IMR-90 (cell line): ENCODE measurements at places on chromosomes 5 and 9. TPM values are rescaled to one million over a fixed set of nuclear protein-coding genes. Genes with fewer than 3 reads are reported as not detected.

DNA sequence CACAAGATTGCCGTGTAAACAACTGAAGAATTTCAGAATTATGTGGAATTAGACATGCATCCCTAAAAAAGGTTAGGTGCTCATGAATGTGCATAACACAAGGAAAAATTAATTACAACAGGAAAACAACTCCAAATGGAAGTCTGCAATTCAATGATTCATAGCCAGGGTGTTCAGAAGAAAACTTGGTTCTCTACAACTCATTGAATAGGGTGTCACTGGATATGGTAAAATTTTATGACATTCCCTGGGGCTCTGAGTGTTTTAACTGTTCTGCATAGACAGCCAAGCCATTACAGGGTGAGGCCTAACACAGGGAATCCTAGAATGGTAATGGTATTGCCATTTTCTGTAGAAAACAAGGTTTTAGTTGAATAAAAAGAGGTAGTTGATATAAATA lies 24.4 kb upstream of the ZSWIM6 start:
- DNase-seq: no peak
- H3K4me1 ChIP-seq: peaks cover 31% of the 10 kb centered on the region
- H3K27ac ChIP-seq: no peak overlapping the region
- no peaks in the 10 kb centered on the region for H3K27me3 ChIP-seq
- H3K4me3 ChIP-seq: no peak overlapping the region

DNA sequence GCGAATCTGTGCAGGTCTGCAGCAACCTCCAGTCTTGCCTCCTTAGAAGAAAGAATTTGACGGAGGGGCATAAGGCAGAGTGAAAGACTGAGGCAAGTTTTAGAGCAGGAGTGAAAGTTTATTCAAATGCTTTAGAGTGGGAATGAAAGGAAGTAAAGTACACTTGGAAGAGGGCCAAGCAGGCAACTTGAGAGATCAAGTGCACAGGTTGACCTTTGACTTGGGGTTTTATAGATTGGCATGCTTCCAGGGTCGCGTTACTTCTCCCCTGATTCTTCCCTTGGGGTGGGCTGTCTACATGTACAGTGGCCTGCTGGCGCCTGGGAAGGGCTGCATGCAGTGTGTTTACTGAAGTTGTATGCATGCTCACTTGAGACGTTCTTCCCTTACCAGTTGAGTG lies 127.2 kb upstream of the FER start:
- no peaks in the 10 kb centered on the region for H3K4me1 ChIP-seq
- no peak overlapping the region for H3K27ac ChIP-seq
- DNase-seq: no peak
- no peak overlapping the region for H3K4me3 ChIP-seq
- H3K36me3 ChIP-seq: no peaks in the 10 kb centered on the region

GRCh38 chr9:20650750-20651299 lies 28.5 kb upstream of the MLLT3 start:
- no peaks in the 10 kb centered on the region for H3K36me3 ChIP-seq
- no peak for DNase-seq
- no peak overlapping the region for H3K27ac ChIP-seq

DNA sequence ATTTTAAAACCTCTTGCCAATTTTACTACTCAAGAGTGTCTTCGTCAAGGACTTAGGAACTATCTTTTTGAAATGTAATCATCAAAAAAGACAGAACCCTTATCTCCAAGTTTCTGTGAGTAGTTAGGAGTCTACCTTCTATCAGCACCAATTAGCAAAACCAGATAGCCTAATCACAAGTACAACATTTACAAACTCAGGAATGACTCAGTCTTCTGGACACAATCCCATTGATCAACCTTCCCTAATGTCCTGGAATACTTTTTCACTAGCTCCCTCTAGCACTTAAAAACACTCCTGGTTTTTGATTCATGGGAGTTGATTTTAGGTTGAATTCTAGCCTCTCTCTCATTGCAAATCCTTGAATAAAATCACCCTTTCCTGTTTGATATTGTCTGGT lies 680.7 kb downstream of the PRR16 start:
- H3K27ac ChIP-seq: no peak overlapping the region
- no peaks in the 10 kb centered on the region for H3K4me1 ChIP-seq
- DNase-seq: peak; percentile 35

GRCh38 chr5:40073927-40074326 lies 605.8 kb upstream of the PTGER4 start:
- no peaks in the 10 kb centered on the region for H3K27me3 ChIP-seq
- no peak for DNase-seq
- H3K36me3 ChIP-seq: no peaks in the 10 kb centered on the region
- H3K4me3 ChIP-seq: no peak overlapping the region

DNA sequence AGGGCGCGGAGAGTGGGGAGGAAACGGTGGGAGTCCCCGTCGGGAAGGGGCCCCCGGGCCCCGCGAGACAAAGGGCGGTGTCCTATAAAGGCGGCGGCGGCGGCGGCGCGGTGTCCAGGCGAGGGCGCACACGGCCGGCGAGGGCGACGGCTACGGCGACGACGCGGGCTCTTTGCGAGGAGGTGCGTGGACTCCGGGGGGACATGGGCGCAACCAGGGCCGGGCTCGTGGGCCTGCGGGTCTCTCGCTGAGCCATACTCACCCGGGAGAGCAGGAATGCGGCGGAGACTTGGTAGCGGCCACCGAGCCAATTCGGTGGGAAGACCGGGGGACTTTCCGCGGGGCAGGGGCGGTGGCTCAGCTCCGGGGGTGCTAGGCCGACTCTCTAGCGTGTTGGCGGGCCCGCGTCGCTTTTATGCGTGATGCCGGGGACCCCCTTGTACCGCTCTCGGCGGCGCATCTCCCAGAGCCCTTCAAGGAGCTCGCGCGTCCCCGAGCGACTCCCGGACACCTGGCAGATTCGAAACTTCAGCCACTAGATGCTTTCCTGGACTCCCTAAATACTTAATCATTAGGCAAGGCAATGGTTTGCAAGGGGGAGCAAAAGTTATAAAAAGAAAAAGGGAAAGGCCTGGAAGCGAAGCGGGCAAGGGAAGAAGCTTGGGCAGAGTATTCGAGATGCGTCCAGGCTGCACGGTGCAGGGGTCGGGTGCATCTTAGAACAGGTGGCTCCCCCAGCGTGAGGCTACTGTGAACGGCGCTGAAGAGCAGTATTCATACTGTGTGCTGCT lies 5.9 kb upstream of the TAL2 start:
- H3K36me3 ChIP-seq: no peaks in the 10 kb centered on the region
- H3K27ac ChIP-seq: no peak overlapping the region
- DNase-seq: no peak
- H3K4me3 ChIP-seq: peak overlapping the region; percentile 47
- H3K27me3 ChIP-seq: peaks cover 36% of the 10 kb centered on the region
- H3K4me1 ChIP-seq: no peaks in the 10 kb centered on the region

- H3K27ac ChIP-seq: no peak overlapping the region
- DNase-seq: no peak
- H3K4me1 ChIP-seq: no peaks in the 10 kb centered on the region
- H3K36me3 ChIP-seq: no peaks in the 10 kb centered on the region
Observed at GRCh38 chr5:155728857-155729683, 597.9 kb upstream of the SGCD start.

DNA sequence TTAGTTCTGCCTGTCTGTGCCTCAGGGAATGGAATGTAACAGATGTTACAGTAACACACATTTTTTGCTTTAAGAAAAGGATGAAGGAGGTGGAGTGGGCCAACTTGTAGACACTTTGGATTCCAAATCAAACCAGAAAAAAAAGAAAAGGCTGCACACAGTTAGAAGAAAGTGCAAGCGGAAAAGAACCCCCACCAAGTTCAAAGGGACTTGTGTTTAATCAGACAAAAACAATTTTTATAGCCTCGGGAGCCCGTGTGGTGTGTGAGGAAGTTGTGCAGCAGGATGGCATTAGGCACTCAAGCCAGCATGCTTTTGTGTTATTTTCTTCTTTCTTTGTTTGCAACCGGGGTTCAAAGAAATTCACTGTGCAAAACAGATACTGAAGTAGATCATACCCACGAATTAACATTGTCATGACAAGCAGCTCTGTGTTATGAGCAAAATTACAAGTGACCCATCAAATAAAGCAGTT lies 189.5 kb downstream of the SEMA5A start:
- no peaks in the 10 kb centered on the region for H3K36me3 ChIP-seq
- peaks cover 16% of the 10 kb centered on the region for H3K4me1 ChIP-seq
- no peaks in the 10 kb centered on the region for H3K27me3 ChIP-seq
- H3K27ac ChIP-seq: no peak overlapping the region

DNA sequence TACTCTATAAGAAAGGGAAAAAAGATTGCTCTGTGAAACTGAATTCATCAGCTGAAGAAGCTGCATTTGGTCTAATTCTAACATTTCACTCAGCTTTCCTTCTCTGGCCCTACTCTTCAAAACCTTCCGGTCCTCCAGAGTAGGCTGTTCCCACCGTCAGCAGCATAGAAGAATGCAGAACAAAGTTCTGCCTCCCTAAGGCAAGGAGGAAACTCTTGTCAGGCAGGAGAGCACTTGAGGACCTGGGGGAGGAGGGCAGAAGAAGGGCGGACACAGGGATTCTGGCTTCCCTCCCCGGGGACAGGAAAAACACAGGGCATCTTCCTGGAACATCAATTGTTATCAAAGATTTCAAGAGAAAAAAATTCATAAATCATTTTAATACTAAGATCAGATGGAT lies 69.2 kb upstream of the SHB start:
- no peaks in the 10 kb centered on the region for H3K36me3 ChIP-seq
- DNase-seq: no peak
- no peak overlapping the region for H3K4me3 ChIP-seq
- H3K27ac ChIP-seq: no peak overlapping the region
- H3K4me1 ChIP-seq: peaks cover 10% of the 10 kb centered on the region

Gene PCDHGC5
- total RNA-seq: 2.5 and 2.9 TPM in 2 replicates

Gene HSPB3
- 0.54 TPM in 1 of 2 replicates, not detected in the other for total RNA-seq

GRCh38 chr9:32414856-32415255 lies 30.4 kb downstream of the ACO1 start:
- peaks cover 2% of the 10 kb centered on the region; the same call in 1 of the 2 replicates for H3K4me1 ChIP-seq
- no peaks in the 10 kb centered on the region for H3K27me3 ChIP-seq
- peak overlapping the region; percentile 41; the same call in 1 of the 2 replicates for H3K27ac ChIP-seq
- no peak overlapping the region for H3K4me3 ChIP-seq

Gene FOXD4L3
- total RNA-seq: under 0.01 TPM in 1 of 2 replicates, not detected in the other

Gene HTR1A
- total RNA-seq: not detected in 2 replicates

Gene SPACA9
- total RNA-seq: 0.90 and 1.1 TPM in 2 replicates

GRCh38 chr5:178490935-178491652 lies 99.1 kb downstream of the COL23A1 start:
- no peak overlapping the region for H3K4me3 ChIP-seq
- H3K27me3 ChIP-seq: no peaks in the 10 kb centered on the region
- DNase-seq: no peak
- no peaks in the 10 kb centered on the region for H3K4me1 ChIP-seq
- H3K36me3 ChIP-seq: no peaks in the 10 kb centered on the region

DNA sequence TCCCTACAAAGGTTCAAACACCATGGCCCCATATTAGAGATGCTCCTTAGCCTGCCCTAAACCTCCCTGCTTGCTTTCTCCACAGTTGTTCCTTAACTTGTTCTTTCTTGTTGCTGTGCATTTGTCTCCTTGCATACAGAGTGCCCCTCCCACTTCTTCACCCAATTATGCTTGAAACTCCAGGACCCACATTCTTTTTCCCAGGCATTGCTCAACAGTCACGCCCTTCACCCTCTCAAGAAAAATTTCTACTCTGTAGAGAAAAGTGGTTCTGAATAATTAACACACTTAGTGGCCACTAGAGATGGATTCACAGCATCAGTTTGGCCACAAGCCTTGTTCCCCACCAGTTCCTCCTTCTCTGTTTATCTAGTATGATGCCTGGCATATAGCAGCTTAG lies 57.7 kb downstream of the NREP start:
- no peaks in the 10 kb centered on the region for H3K36me3 ChIP-seq
- no peak overlapping the region for H3K4me3 ChIP-seq
- H3K27ac ChIP-seq: no peak overlapping the region

DNA sequence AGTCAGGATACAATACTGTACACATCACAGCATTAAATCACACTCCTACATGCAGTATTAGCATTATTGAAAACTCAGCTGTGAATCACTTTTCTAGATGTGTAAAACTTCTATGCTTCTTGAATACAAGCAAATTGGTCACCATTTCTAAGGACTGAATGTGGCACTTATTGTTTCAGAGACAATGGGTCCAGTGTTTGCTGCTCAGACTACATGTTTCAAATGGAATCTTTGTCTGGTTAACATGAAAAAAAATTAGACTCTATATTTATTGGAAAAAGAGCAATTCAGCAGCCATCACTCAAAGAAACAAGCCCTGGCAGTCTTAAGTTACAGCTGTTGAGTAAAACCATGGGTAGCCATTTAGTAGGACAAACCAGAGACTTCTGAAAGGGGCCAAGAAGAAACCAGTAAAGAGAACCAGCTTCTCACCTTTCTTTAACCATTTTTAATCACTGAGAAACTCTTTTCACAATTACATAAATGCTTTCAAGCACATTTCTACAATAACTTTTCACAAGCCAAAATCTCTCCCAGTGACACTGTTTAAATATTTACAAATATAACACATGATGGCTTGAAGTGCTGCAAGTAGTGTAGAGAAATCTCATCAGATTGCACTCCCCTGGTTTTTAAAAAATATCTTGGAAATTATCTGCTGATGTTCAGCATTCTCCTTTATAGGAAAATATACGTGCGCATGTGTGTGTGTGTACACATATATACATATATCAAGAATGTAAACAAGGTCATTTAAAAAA lies 35.2 kb downstream of the OR2K2 start:
- DNase-seq: no peak
- H3K36me3 ChIP-seq: no peaks in the 10 kb centered on the region
- H3K27me3 ChIP-seq: no peaks in the 10 kb centered on the region
- peaks cover 5% of the 10 kb centered on the region; the same call in 1 of the 2 replicates for H3K4me1 ChIP-seq

GRCh38 chr9:3342159-3342777 lies 183.5 kb downstream of the RFX3 start:
- DNase-seq: peak; percentile 89
- peak overlapping the region; percentile 64; the same call in 1 of the 2 replicates for H3K27ac ChIP-seq
- H3K4me3 ChIP-seq: no peak overlapping the region
- H3K27me3 ChIP-seq: no peaks in the 10 kb centered on the region
- no peaks in the 10 kb centered on the region for H3K36me3 ChIP-seq
